ENCODE measurements at places on chromosomes 4 and X. TPM values are rescaled to one million over a fixed set of nuclear protein-coding genes. Genes with fewer than 3 reads are reported as not detected.

The ETDB gene
- total RNA-seq: not detected

The CT45A1 gene
- total RNA-seq: not detected

The PPP1R2C gene
- not detected for total RNA-seq

The RASSF6 gene
- total RNA-seq: 7.4 TPM

- peak; percentile 5 for DNase-seq
Observed at GRCh38 chr4:108917255-108917654, 154.4 kb upstream of the ETNPPL start.

DNA sequence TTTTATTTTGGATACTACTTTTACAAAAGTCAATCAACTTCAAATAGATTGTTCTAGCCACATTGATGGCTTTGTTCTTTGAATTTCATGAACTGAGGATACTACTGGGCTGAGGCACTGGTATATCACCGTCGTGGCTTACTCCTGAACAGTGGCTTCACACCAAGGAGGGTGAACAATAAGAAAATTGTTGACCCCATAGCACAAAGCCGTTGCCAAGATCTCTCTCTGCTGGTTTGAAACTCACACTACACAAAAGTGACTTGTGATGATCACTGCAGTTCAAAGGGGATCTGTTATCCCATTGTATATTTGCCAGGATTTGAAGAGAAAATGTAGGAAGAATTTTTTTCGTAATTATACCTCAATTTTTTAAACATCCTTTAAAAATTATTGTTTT lies 119.6 kb downstream of the PDLIM5 start:
- DNase-seq: no peak

- DNase-seq: no peak
Observed at GRCh38 chr4:38691251-38692008, 27.4 kb downstream of the KLF3 start.

DNA sequence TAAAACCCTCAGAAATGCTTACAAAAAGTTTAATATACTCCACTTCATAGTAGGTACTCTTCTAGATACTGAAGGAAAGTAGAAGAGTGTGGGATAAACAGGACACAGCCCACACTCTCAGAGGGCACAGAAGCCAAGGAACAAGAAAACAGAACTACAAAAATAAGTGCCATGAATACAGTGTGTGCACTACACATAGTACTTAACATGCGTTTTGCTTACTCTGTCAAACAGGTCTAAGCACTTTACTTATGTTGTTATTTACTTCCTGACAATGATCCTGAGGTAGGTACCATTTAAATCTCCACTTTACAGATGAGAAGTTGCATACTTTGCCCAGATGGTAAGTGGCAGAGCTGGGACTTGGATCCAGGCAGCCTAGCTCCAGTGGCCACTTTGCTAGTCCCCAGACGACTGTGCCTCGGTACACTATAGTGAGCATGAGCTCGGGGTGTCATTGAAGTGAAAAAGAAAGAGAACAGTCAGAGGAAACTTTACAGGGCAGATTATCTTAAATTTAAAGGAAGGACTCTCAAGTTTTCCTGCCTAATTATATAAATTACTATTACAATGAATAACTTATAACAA lies 120.3 kb downstream of the BANK1 start:
- DNase-seq: no peak

GRCh38 chr4:110195561-110196205 lies 2.7 kb downstream of the ELOVL6 start:
- peak; percentile 85 for DNase-seq

GRCh38 chrX:16418650-16419049 lies 231.3 kb upstream of the S100G start:
- no peak for DNase-seq

DNA sequence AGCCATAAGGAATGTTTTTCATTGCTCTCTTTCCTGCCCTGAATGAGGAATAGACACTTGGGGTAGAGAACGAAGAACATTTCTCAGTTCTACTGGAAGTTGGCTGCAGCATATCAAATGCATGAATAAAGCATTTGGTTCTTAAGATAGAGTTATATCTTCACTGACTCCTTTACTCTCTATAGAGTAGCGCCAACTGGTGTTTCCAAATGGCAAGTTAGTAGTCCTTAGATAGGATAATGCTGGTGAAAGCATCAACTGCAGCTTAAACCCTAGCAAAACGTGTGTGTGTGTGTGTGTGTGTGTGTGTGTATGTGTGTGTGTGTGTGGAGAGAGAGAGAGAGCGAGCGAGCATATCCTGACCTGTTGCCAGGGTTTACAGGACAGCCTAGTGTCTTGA lies 62.2 kb upstream of the FRMPD4 start:
- DNase-seq: peak; percentile 15

GRCh38 chrX:133747196-133747595 lies 238.2 kb downstream of the GPC3 start:
- DNase-seq: no peak

- peak; percentile 75 for DNase-seq
Observed at GRCh38 chr4:88759039-88759894, 61.6 kb upstream of the NAP1L5 start.

DNA sequence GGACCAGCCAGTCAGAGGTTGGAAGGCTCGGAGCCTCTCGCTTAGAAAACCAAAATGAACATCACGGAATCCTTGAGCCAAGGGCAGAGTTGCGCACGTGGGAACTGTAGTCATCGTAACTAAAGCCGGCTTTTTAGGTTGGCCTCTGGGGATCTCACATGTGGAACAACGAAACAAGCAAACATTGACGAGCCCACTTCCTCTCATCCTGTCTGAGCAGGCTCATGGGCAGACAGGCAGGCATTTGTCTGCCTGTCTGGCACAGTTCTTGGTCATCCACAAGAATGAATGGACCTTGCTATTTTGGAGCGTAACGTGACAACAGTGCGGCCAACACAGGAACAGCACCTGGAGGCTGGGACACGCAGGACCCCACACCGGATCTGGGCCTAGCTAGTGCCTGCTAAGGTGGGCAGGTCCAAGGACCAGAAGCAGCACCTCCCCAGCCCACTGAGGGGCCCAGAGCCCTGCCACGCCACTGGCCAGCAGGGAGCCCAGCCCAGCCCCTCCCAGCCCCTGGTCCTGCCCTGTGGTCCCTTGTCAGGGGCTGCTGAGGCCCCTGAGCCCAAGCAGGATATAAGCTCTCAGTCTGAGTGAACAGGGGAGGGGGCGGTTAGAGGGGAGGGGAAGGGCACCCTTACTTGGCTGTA lies 9.2 kb upstream of the TREX2 start:
- DNase-seq: peak; percentile 69

GRCh38 chr4:87423317-87424098 lies 1.1 kb downstream of the NUDT9 start:
- peak; percentile 21 for DNase-seq

- no peak for DNase-seq
Observed at GRCh38 chr4:91362125-91362524, 941.6 kb upstream of the GRID2 start.

DNA sequence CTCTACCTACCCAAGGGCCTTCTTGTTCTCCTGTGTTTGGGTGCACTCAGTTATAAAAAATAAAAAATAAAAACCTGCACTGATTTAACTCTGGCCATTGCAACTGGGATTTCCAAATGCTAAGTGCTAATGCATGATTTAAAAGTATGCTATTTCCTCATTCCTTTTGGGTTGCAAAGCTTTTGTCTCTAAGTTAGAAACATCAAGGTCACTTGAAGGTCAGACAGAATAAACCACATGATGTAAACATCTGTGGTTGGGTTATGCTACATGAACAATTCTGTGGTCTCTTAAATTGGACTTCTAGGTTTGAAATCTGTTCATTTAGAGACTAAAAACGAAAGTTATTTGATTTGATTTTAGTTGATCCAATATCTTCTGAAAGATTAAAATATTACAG lies 1547.4 kb upstream of the TENM3 start:
- DNase-seq: peak; percentile 12

DNA sequence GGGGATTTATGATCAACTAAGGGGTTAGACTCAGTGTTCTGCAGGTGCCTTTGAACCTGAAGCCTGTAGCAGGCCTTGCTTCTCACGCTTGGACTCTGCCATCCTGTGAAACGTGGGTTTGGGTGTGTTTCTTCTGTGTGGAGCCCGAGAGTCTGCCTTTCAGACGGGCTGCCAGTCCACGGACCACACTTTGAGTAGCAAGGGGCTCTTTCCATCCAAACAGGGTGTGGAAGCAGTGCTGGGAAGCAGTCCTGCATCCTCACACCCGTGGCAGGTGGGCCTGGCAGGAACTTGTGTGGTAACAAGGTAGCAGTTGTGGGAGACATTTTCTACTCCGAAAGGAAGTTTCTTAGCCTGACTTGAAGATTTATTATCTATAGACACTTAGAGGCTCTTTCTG lies 22.7 kb downstream of the RGS12 start:
- DNase-seq: no peak

DNA sequence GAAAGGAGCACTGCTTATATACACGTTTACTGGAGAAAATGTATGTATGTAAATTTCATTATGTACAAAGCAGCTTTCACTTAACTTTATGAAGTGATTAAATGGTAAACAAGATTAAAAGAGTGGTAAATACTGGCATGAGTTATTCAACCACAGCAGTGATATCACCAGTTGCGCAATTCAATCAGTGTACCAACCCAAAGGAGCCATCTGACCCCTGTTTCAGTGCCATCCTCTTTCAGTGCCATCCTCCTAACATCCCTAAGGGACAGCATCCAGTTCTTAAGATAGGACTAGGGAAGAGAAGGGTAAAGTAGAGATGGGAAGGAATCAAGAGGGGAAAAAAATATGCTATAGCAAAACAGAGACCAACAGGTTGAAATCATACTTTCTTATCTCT lies 16.2 kb downstream of the HPF1 start:
- peak; percentile 62 for DNase-seq
